ENCODE measurements at places on chromosomes 3 and 15.

DNA sequence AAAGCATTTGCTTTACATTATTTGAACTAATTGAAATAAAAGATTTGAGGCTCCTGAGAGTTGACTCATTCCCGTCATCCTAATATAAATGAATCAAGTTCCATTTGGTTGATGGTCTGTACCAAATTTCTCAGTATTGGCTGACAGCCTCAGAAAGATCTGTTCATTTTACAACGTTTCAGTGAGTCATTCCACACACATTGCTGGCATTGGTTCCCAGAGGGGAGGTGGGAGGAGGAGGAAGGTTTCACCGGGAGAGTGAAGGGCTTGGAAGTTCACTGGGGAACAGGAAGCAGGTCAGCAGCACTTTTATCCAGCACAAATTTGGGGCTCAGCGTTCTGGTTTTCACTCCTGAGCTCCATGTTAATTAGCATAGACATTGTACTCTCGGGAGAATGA is 176.7 kb upstream of the CADPS start:
- no peak for DNase-seq

DNA sequence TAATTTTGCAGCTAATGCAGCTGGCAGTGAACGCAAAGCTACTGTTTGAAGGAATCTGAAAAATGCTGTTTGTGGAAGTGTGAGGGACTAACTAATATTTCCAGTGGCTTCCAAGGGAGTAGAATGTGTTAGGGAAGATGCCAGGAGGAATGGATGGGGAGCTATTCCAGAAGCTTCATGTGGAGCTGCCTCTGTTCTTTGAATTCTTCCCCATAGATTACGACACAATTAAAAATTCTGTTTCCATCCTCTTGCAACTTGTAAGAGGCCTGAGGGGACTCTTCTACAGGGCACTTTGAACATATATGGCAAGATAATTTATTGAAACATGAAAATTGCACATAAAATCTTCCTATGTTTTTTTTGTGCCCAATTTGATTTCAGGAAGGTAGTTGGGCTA is 74.3 kb upstream of the CTXND1 start:
- no peak for DNase-seq

DNA sequence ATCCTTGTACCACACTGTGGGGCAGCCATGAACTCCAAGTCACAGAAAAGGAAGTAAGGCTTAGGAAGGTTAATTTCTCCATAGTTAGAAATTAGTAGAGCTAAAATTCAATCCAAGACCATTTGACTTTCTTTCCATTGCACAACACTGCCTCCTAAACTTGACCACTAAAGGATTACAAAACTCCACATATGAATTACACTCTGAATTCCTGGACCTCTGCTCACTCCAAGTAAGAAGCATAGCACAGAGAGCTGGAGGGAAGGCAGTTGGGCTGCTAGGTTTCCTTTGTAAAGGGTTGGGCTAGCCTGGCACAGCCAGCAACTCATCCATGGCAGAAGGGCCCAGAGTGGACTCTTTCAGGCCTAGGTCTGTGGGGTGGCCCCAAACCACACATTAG is 134.4 kb downstream of the MYLK start:
- no peak for DNase-seq

DNA sequence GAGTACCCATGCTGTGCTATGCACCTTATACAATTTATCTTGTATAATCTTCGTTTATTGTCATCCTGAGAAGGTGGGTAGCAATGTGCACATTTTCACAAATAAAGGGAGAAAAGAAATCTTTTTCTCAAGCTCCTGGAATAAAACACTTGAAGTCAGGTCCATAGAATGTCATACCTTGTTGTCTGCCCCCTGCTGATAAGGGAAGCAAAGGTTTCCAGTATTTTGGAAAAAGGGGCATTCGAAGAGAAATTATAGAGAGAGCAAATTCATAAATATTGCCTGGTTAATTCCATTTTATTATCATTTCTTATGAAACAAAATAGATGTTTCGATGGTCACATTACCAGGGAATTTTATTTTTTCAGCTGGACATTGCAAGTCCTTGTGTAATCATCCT is 277.8 kb downstream of the RAP2B start:
- DNase-seq, result no peak

DNA sequence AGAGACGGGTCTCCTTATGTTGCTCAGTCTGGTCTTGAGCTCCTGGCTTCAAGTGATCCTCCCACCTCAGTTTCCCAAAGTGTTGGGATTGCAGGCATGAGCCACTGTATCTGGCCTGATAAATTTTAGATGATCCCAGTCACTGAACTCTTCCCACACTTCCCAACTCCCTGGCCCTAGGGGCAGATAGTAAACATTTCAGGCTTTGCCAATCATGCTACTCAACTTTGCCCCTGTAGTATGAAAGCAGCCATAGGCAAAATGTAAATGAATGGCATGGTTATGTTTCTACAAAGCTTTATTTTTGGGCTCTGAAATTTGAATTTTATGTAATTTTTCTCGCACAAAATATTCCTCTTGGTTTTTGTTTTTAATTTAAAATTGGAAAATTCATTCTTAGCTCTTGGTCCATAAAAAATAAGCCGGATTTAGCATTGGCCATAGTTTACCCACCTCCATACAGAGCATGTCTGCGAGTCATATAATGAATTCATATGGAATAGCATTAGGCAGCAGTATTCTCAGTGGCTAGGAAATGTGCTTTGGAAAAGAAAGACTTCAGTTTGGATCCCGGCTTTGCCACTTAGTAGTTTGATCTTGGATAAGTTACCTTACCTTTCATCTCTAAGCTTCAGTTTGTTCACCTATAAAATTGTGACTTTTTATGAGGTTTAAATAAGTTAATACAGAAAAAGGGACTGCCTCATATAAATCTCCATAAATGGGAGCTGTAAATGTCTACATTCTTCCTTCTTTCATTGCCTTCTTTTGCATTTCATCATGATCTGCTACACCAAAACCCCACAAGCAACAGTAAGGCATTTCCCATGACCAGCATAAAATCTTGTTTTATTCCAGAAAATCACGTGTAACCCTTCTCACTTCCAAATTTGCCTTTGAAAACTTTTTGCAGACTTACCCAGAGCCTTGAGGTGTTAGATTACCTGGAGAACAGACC is 360.3 kb upstream of the TPM1 start:
- no peak for DNase-seq

- DNase-seq, result no peak
Observed at GRCh38 chr3:85710490-85710889, 751.7 kb downstream of the CADM2 start.

DNA sequence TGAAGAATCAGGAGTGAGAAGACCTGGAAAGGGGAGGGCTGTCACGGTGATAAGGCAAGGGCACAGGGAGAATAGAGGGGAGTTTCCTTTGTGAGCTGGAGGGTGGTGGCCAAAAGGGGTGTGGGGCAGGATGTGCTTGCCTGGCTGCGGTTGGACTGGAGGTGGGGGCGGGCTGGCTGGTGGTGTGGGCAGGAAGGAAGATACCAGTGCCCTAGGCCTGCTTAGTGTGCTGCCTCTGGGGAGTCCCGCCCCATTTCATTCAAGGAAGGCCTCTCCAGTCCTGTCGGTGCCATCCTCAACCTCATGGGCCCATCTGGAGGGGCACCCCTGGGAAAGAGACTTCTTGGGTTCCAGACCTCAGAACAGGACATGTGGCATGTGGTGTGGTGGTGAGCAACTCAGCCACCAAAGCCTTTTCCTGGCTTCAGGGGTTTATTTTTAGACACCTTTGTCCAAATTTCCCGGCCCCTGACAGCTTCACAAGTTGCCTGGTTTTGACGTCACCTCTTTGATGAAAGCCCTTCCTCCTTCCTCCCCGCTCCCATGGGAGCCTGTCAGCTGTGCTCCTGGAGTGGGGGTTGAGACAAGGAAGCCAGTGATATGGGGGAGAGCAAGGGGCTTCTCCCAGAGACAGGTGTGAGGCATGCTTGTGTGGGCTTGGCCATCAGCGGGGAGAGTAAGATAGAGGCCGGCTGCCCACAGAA is 15.6 kb downstream of the TEX264 start:
- no peak for DNase-seq

DNA sequence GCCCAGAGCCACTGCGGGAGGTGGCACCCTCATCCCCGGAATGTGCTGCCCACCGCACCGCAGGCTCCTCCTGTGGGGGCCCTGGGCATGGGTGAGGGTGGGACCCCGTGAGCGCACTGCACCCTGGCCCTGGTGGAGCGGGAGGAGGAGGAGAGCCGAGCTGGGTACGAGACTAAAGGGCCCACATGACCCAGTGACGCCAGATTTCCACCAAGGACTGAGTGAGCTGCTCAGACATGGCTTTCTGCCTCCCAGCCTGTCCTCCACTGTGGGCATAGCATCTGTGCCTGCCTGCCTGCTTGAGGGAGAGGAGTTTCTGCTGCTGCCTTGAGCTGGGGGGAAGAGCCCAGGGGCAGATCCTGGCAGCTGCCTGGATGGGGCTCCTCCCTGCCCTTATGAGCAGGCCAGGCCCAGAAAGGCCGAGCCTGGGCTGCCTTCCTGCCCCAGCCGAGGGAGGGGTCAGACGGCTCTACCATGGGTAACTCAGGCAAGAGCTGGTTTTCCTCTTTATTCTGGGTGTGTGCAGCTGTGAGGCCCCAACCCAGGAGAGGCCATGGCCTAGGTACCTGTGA is 88.4 kb downstream of the VGLL4 start:
- DNase-seq, result no peak

- DNase-seq, result no peak
Observed at GRCh38 chr3:46110701-46111493, 83.6 kb upstream of the XCR1 start.

- no peak for DNase-seq
Observed at GRCh38 chr15:36278219-36278618, 301.2 kb upstream of the CDIN1 start.

DNA sequence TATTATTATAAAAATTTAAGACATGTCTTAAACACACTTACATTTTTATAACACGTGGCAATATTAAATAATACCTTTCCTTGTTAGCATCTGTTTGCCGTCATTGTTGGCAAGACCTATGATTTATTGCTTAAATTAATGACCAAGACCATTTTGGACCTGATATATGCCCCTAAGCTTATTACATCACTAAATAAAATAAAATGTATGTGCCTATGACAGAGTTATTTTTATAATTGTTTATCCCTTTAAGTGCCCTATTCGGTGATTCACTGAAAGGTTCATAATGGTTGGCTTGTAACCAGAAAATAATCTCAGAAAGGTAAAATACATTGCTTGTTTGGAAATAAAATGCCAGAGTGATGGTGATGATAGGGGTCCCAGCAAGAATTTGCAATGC is 17.5 kb downstream of the CDIN1 start:
- DNase-seq, result no peak

GRCh38 chr3:171982828-171983227 is 56.5 kb upstream of the FNDC3B start:
- DNase-seq, result no peak

- no peak for DNase-seq
Observed at GRCh38 chr15:81254916-81255290, 58.2 kb downstream of the IL16 start.

GRCh38 chr3:11291808-11292207 is 19.6 kb downstream of the ATG7 start:
- no peak for DNase-seq

GRCh38 chr3:134007819-134008218 is 21.9 kb downstream of the SLCO2A1 start:
- DNase-seq, result no peak

- no peak for DNase-seq
Observed at GRCh38 chr3:107881509-107881908, 209.3 kb downstream of the CD47 start.

- peak; percentile 28 for DNase-seq
Observed at GRCh38 chr3:195035345-195036202, 235.4 kb downstream of the XXYLT1 start.

DNA sequence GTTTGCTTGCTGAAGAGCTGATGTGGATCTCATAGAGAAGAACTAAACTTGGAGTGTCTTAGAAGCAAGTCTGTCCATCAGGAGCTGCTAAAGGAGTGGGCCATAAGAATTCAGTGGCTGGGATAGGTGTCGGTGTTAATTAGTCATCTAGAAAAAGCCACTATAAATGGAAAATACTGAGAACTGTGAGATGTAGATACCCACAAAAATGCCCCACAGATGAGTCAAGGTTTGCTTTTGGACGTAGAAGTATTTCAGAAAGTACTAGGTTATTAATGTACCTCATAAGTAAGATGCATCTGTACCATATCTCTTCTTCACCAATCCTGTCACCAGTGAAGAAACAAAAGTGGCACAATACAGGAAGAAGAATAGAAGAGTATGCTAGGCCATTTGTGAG is 530.9 kb upstream of the TGFBR2 start:
- DNase-seq, result no peak

GRCh38 chr3:72015463-72015862 is 230.5 kb upstream of the PROK2 start:
- DNase-seq, result no peak

- DNase-seq, result no peak
Observed at GRCh38 chr15:29348336-29348914, 78.8 kb upstream of the NSMCE3 start.

DNA sequence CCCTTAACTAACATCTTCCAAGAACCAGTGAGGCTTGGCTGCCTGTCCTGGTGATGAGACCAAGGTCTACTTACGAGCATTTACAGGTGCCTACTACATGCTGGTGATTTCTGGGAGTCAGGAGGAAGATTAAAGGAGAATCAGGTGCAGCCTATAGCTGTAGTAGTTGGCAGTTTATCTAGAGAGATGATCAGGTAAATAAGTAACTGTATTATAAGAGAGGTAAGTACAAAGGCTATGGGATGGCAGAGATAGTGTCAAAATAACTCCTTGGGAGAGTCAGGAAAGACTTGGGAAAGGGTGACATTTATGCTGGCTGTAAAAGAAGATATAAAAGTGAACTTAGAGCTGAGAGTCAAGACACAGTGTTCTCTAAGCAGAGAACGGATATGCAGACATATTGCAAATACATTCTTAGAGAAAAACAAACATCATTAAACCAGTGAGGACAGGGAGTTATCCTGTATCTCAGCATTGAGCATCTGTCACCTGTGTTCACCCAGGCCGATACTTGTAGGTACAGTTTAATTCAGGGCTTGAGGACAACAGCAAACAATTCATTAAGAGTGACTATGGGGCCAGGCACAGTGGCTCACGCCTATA is 49.7 kb upstream of the ACP3 start:
- no peak for DNase-seq

DNA sequence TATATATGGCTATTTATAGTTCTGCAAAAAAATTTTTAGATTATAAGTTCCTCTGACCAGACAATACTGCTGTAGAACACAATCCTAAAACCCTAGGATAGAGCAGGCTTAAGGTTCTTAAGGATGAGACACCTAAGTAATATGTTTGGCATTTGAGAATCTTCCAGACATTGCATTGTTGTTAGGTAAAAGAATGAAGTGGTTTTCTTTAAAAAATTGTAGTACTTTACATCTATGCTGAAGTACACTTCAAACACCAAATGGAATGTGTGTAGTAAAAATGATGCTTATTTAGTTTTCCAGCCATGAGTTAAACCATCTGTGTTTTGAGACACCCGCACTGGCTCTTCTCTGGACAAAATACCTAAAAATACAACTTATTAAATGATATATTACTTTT is 857.7 kb downstream of the OTOL1 start:
- DNase-seq, result no peak

DNA sequence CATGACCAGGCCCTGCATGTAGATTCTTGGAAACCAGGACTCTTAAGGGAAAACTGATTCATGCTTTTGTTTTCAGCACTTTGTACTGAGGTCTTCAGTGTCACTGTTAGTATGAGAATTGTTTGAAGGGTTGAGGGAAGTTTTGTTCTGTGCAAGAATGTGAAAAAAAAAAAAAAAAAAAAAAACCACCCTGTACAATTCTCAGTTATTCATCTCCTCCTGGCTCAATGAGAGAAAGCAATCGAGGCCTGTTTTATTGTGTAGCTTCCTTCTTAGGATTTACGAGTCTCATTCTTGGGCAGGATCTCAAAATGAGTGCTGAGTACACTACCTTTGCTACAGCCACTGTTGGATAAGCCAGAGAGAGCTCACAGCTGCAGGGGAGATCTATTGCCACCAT is 469.5 kb downstream of the CNTN4 start:
- no peak for DNase-seq

All from NCI-H526 (cell line).